ENCODE measurements at places on chromosomes 1 and 21.
A peak's percentile ranks its signal among the peaks of the same experiment; 100 is the strongest.

DNA sequence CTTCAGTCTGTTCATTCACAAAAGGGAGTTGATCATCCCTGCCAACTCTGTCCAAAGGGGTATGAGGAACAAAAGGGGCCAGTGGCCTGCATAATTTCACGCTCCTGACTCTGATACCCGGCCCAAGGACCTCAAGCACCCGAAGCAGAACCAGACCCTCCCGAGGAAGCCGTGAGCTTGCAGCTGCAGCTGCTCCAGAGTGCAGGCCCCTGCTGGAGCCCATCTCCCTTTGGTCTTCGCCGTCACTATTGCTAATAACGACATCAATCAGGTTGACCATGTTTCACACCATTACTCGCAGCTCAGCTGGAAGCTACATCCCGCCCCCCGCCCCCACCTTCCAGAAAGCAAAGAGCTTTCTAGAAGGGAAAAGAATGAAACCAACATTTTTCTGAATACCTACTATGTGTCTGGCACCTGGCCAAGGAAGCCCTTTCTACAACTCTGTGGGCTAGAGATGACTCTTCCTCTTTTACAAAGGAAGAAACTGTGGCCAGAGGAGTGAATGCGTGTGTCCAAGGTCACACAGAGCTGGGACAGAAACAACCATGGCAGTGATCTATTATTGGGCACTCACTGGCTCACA lies 5.5 kb downstream of the NKAIN1 start:
- no peak for DNase-seq

DNA sequence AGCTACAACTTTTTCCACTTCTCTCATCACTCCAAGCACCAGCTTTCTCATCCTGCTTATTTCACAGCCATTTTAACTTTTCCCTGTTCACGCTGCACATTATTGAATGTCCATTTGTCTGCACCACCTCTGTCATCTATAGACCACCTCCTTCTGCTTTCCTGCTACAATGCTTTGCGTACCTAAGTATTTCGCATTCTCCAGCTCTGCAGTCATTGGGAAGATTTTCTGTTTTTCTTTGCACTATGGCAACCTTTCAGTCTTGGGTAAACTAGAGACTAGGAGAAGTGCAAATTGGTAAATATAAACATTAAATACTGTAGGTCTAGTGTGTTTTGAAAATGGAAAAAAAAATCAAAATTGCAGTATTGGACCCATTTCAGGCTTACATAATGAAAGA lies 835 bp downstream of the CCDC30 start:
- DNase-seq, result peak; percentile 99

DNA sequence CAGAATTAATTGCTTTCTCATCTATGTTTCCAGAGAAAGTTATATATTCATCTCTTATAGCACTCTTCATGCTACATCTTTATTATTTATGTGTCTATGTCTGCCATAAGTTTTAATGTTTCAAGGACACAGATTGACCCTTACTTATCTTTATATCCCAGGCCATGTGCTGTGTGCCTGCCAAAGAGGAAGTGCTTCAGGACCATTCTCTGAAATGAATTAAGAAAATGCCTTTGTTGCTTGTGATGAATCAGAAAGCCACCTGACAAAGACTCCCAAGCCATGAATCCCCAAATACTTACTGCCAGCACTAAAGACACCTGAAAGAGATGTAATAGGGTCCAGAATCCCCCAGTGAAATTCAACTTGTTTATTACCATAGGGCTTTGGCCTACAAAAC lies 342.1 kb upstream of the C1orf87 start:
- no peak for DNase-seq

DNA sequence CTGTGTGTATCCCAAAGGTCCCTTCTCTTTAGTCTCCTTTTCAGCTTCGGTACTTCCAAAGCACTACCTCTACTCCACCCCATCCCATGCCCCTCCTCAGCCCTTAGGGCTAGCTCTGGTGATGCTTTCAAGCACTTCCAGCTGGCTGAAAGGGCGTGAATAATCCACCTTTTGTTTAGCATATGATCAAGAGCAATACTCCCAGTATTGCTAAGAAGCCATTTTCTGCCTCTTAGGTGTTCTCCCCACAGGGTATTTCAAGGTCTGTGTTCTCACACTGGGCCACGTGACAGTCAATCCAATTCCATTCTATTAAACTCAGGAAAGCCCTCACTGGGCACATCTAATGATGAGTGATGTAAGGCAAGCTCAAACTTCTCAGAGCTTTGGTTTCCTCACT lies 298.5 kb upstream of the PROX1 start:
- DNase-seq, result no peak

DNA sequence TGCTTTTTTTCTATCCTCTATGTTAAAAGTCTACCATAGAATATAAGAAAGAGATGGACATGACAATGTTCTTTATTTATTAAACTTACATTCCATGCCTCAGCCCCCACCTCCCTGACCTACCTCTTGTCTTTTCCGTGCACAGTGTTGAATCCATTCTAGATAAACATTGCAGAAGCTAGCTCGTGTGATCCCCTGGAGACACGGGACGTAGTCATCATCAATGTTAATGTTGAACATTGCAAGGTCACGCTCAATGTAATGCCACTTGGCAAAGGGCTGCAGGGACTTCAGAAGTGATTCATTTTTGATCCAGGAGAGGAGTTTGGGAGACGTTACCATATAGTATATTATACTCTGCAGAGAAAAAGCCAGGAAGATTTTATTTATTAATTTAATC lies 66.4 kb downstream of the NTPCR start:
- DNase-seq, result no peak

GRCh38 chr1:113874012-113874879 lies 2.7 kb upstream of the PTPN22 start:
- no peak for DNase-seq

DNA sequence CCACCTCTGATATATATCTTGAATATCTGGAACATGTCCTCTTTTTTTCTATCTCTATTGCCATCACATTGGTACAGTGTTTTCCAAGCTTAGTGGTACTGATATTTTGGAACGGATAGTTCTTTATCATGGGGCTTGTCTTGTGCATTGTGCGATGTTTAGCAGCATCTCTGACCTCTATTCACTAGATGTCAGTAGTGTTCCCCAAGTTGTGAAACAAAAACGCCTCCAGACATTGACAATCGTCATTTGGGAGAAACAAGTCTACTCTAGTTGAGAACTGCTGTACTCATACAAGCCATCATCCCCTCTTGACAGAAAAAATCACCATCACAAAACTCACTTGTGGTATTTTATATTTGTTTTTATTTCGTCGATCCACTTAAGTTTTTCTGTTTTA lies 79.7 kb upstream of the CHODL start:
- no peak for DNase-seq

DNA sequence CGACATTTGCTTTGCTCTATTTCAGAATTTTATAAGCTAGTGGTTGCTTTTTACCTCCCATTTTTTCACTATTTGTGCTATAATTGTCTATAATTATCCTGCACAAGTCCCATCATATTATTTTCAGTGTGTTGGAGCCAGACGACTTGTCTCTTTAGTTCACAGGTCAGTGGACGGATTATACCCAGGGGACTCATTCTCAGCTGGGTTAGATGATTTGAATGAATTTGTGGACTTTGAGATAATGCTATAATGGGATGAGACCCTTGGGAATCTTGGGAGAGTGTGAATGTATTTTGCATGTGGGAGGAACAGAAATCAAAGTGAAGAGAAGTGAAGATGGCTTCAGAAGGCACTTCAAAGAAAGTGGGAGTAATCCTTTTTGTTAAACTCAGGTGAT lies 31.5 kb upstream of the KCNK1 start:
- DNase-seq, result no peak

Measured in NCI-H748 treated with DMSO at 0.1 percent for 48 hours (cell line).